ENCODE measurements at places on chromosomes 12 and 14.

DNA sequence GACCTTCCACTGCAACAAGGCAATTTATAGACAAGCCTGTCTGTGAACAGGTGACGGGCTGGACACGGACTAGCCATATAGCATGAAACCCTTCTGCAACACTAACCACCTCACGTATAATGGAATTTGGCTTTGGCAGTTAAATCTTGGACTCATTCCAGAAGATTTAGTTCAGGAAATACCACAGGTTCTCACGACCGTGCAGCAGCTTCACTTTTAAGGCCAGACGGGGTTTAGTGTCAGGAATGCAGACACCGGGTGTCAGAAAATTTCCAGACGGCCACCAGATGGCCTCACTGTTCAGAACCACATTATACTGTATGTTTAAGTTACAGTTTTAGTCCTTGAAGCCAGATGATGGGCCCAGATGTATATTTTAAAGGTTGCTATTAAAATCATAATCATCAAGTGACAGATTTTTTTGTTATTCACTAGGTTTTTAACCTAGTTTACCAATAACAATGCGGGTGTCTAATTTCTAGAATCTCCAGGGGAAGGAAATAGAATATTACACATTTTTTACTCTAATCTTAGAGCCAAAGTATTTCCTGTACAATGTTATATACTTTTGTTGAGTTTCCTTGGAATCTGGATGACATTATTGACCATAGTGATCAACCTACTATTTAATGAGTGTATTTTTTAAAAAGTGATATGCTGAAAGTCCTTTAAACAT lies 90.5 kb upstream of the TMPO start:
- no peaks in the 10 kb centered on the region for H3K27me3 ChIP-seq
- H3K4me1 ChIP-seq = peaks cover 4% of the 10 kb centered on the region
- peak; percentile 76 for DNase-seq

- no peak for DNase-seq
- H3K4me1 ChIP-seq = no peaks in the 10 kb centered on the region
- no peak overlapping the region for H3K4me3 ChIP-seq
- H3K27ac ChIP-seq = no peak overlapping the region
Observed at GRCh38 chr12:44497044-44497443, 379.1 kb downstream of the NELL2 start.

DNA sequence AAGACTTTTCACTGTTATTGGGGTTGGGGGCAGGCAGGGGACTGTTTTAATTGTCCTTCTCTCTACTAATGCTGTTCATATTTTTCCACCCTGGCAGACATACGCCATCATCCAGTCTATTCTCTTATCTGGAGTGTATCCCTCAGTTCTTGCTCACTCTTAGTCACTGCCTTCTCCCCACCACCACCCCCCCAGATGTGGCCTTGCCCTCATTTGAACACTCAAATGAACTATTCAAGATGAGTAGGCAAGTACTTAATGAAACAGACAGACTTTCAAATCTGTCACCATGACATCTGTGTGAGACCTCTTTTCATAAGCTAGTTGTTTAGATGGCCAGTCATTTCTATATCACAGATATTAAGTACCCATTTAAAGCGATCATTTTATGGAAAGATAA lies 10.1 kb downstream of the NUDT4 start:
- peak; percentile 75 for DNase-seq
- H3K27me3 ChIP-seq = no peaks in the 10 kb centered on the region
- peaks cover 70% of the 10 kb centered on the region for H3K4me1 ChIP-seq
- peaks cover 26% of the 10 kb centered on the region for H3K36me3 ChIP-seq

- no peak for DNase-seq
- no peak overlapping the region for H3K27ac ChIP-seq
- peaks cover 18% of the 10 kb centered on the region for H3K27me3 ChIP-seq
- no peak overlapping the region for H3K4me3 ChIP-seq
Observed at GRCh38 chr12:63826006-63826585, 18.4 kb upstream of the SRGAP1 start.

DNA sequence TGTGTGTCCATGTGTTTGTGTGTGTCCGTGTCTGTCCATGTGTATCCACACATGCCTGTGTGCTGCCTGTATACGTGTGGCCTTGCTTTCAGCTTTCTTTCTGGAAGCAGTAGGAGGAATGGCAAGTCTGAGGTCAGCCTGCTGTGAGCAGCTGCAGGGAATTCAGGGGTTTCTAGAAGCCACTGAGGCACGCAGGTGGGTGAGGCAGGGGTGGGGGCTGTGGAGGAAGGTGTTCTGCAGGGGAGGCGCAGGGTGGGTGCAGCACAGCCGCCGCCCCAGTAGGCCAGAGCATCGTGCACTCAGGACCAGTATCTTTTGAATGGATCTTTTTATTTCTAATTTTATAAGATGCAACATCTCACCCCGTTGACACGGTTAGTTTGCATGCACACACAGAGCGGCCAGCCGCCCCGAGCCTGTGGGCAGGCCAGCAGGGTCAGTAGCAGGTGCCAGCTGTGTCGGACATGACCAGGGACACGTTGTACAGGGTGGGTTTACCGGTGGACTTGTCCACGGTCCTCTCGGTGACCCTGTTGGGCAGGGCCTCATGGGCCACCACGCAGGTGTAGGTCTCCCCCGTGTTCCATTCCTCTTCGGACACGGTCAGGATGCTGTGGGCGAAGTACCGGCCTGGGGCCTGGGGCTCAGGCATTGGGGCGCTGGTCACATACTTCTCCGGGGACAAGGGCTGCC lies 327.7 kb downstream of the TMEM121 start:
- no peak overlapping the region for H3K27ac ChIP-seq
- no peak for DNase-seq
- H3K4me1 ChIP-seq = no peaks in the 10 kb centered on the region
- no peaks in the 10 kb centered on the region for H3K27me3 ChIP-seq
- no peaks in the 10 kb centered on the region for H3K36me3 ChIP-seq

DNA sequence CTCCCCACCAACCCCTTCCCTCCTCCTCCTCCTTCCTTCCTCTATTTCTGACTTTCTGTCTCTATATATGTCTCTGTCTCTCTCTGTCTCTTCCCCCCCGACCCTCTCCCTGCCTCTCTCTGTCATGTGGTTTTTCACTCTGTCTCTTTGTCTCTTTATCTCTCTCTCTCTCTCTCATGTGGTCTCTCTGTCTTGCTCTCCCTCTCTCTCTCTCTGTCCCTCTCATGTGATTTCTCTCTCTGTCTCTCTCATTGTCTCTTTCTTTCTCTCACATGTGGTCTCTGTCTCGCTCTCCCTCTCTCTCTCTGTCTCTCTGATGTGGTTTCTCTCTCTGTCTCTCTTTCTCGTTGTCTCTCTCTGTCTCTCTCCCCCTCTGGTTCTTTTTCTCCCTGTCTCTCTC lies 59.3 kb downstream of the PHETA1 start:
- peaks cover 11% of the 10 kb centered on the region for H3K4me1 ChIP-seq
- H3K36me3 ChIP-seq = peaks cover 9% of the 10 kb centered on the region
- no peak for DNase-seq
- peaks cover 6% of the 10 kb centered on the region for H3K27me3 ChIP-seq

GRCh38 chr14:32354716-32355115 lies 25.6 kb downstream of the AKAP6 start:
- DNase-seq = no peak
- H3K4me3 ChIP-seq = no peak overlapping the region
- no peaks in the 10 kb centered on the region for H3K36me3 ChIP-seq
- H3K27ac ChIP-seq = no peak overlapping the region
- no peaks in the 10 kb centered on the region for H3K27me3 ChIP-seq

DNA sequence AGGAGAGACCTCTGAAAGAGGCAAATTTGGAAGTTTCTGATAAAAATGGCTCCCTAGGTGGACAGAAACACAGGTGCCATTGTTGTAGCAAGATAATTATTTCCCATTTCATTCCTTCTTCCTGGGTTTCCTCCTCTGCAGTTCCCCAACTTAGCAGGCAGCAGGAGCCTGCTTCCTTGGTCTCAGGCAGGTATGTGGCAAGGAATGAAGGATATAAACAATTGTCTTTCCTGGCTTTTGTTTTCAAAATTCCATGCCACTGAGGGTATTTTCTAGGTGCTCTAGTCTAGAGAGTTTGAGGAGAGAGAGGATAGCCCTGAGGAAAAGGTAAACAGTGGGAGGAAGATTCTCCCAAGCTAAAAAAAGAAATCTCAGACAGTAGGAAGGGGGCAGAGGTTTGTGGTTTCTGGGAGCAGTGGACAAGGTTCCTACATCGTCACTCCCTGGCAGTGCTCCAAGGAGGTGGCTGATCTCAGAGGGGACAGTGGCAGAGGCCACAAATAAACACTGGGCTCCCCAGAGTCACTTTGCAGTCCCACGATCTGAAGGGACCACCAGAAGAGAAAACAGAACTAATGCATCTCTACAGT lies 82.6 kb upstream of the IGF1 start:
- no peak for DNase-seq
- H3K27me3 ChIP-seq = no peaks in the 10 kb centered on the region
- no peaks in the 10 kb centered on the region for H3K36me3 ChIP-seq
- no peaks in the 10 kb centered on the region for H3K4me1 ChIP-seq
- H3K4me3 ChIP-seq = no peak overlapping the region

DNA sequence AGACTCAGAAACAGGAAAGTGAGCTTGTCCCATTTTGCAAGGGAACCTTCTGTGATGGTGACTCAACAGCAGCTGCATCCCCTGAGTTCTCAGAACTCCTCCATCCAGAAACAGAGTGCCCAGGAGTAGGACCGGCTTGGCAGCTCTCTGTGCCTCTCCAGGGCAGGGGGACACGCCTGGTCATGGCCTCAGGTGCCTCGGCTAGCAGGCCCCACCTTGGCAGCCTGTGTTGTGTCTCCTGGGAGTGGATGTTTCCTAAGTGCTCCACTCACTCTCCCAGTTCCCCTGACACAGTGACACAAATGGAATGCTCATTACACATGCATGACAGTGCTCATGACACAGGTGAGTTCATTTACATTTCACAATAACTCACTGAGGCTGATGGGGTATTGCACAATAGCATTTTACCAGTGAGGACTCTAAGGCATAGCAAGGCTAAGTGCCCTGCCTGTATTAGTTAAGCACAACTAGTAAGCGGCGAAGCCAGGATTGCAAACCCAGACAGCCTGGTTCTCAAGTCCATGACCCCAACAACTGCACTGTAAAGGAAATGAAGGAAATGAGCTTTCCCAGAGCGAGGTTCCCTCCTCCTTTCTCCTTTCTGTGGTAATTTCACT lies 47.4 kb downstream of the CALM1 start:
- no peaks in the 10 kb centered on the region for H3K4me1 ChIP-seq
- no peaks in the 10 kb centered on the region for H3K36me3 ChIP-seq
- H3K4me3 ChIP-seq = no peak overlapping the region
- no peak overlapping the region for H3K27ac ChIP-seq
- H3K27me3 ChIP-seq = peaks cover 2% of the 10 kb centered on the region

- no peaks in the 10 kb centered on the region for H3K36me3 ChIP-seq
- H3K4me1 ChIP-seq = no peaks in the 10 kb centered on the region
- no peak overlapping the region for H3K27ac ChIP-seq
- no peak overlapping the region for H3K4me3 ChIP-seq
- no peak for DNase-seq
- H3K27me3 ChIP-seq = no peaks in the 10 kb centered on the region
Observed at GRCh38 chr12:114311974-114312373, 94.0 kb downstream of the TBX5 start.

DNA sequence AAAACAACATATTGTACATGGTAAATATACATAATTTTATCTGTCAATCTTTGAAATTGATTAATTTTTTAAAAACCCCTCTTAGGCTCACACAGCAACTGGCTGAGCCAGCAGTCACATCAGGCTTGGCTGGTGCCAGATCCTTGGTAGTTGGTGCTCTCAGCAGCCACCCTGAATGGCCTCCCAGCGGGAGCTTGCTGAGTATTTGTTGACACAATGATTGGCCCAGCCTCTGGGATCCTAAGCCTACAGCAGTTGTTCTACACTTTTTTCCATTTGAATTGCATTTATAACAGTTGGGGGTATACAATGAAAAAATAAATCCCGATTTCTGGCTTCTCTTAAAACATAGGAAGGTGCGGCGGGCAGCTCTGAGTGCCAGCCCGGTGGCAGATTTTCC lies 11.1 kb downstream of the PRKAB1 start:
- peaks cover 18% of the 10 kb centered on the region for H3K4me1 ChIP-seq
- H3K36me3 ChIP-seq = peaks cover 53% of the 10 kb centered on the region
- DNase-seq = no peak
- H3K27ac ChIP-seq = no peak overlapping the region
- H3K4me3 ChIP-seq = no peak overlapping the region

- H3K4me1 ChIP-seq = peaks cover 43% of the 10 kb centered on the region
- H3K27ac ChIP-seq = peak overlapping the region; percentile 100
- peak overlapping the region; percentile 97 for H3K4me3 ChIP-seq
- peaks cover 45% of the 10 kb centered on the region for H3K36me3 ChIP-seq
- DNase-seq = no peak
Observed at GRCh38 chr12:49129332-49130150, 1.7 kb downstream of the TUBA1B start.

All from activated naive CD4-positive, alpha-beta T cell treated with anti-CD3 and anti-CD28 coated beads for 36 hours (primary cell).